G401 (cell line): ENCODE measurements at places on chromosomes 5 and 9. TPM values are rescaled to one million over a fixed set of nuclear protein-coding genes. Genes with fewer than 3 reads are reported as not detected.

Gene FAM163B
- total RNA-seq, result not detected in 2 replicates

- DNase-seq, result no peak
Measured at GRCh38 chr5:78102500-78102899, 192.0 kb downstream of the AP3B1 start.

GRCh38 chr5:90632791-90633190 lies 74.2 kb downstream of the ADGRV1 start:
- no peak for DNase-seq

DNA sequence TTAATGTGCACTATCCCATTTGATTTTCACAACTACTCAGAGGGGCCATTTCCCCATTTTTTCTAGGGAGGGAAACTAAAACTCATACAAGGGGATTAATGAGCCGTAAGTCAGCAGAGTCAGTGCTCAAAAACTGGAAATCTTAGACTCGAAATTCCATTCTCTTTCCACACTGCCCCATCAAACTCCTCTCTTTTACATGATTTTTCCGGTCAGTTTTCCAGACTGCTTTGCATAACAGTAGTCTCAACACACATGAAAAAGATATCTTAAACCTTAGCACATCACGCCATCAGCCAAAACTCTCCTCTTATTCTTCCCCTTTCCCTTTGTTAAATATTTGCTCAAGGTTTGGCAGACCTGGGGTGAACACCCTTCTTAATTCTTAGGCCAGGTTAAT lies 332.0 kb downstream of the RFX3 start:
- no peak for DNase-seq

- no peak for DNase-seq
Measured at GRCh38 chr5:98179791-98180755, 593.4 kb upstream of the RGMB start.

DNA sequence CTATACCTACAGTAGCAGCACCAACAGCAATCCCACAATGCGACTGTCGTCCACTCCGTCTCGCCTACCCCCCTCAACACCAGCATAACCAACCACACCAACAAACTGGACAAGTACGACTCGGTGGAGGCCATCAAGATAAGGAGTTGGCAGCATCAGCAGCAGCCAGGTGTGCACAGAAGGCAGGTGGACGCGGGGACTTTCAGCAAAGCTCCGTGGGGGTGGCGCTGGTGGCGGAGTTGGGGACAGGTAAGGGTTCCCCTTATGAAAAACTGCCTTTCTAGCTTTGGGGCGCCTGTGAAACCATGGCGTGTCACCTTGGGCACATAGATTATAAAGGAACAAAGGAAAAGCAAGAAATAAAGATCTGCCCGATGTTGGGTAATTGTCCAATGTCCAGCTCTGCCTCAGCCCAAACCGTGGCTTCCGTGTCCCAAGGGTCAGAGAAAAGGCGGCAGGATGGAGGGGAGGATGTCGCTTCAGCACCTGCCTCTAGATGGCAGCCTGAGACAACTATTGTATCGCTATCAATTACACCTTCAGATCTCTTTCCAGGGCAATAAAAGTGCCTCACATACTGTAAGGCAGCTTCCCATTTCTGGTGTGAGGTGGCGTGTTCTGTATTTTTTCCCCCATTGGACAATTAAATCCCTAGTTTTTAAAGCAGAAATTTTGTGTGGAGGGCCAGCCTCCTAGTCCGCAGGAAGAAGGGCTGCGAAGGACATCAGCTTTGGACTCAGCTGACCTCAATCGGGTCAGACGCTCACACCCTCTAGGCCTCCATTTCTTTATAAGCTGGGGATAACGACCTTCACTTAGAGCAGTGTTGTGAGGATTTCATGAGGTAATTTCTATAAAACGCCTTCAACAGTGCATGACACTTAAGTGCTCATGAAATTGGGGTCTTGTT lies 58.8 kb downstream of the MTRR start:
- peak; percentile 74 for DNase-seq

Gene ANKRD34B
- total RNA-seq, result 0.17 TPM in 1 of 2 replicates, not detected in the other

DNA sequence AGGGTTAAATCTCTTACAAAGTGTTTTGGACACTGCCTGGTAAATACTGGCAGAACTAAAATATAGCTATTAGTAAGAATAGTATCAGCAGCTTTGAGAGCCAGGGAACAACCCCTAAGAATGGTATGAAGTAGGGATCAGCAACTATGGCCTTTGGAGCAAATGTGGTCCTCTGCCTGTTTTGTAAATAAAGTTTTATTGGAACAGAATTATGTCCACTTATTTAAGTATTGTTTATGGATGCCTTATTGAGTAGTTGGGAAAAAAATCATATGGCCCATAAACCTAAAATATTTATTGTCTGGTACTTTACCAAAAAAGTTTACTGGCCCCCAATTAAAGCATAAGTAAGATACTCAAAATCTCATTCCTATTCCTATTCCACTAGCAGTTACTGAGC lies 182.2 kb downstream of the PALM2AKAP2 start:
- no peak for DNase-seq

Gene OLFML2A
- total RNA-seq, result 9.4 and 12.0 TPM in 2 replicates

Gene SLC6A7
- total RNA-seq, result not detected in 2 replicates
